GOT3 (cell line): ENCODE measurements at places on chromosomes 7 and 10.

GRCh38 chr7:70426249-70426880 lies 705.6 kb upstream of the GALNT17 start:
- no peak for DNase-seq

DNA sequence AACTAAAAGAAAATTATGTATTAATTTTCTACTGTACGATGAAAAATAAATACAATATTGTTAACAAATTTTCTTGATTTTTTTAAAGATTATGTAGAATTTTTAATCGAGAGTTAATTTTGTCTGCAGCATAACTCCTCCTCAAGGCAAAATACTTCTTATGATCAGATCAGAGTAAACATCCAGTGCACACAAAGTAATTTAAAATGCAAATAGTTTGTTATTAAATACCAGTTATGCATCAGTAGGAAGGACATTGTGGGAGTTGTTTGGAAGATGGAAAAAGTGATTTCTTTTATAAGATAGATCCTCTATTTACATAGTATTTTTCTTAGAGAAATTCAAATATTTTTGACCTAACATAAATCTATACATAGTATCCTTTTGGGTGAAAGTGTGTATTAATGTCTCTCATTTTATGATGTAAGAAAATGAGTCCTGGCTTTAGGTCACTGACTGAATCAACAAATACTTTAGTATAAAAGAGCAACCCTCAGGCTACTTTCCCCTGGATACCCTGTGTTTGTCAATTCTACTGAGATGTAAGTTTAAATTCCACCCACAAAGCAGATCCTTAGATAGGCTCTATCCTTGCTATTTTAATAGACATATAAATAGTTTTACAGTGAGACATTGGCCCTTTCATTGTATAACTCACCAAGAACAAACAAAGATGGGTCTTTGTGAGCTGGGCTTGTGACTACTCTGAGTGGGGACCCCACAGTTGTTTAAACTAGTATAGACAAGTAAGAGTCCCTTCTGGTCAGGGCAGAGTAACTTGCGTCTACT lies 1133.7 kb downstream of the GATA3 start:
- no peak for DNase-seq

DNA sequence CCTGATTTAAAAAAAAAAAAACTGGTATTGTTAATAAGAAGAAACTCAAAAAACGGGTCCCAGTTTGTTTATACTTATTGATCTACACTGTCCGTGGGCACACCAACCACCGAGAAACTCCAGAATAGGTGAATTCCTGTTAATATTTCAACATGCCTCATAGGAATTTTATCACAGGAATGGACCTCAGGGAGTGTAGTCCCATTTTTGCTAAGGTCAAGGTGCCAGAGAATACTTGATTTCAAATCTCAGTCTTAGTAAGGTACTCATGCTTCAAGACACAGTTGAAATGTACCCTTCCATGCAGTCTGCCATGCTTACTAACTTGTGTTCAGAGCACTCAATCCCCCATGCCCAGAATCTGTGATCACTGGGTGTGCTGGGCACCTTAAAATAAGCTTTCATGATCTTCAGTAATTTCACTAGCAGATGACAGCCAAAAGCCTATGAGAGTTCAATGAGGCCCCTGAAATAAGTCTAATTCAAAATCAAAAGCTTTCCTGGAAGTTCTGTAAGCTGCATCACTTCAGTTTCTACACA lies 385.7 kb downstream of the TNS3 start:
- no peak for DNase-seq

- no peak for DNase-seq
These were observed 147.1 kb upstream of the GHITM start for GRCh38 chr10:83991986-83992753.

DNA sequence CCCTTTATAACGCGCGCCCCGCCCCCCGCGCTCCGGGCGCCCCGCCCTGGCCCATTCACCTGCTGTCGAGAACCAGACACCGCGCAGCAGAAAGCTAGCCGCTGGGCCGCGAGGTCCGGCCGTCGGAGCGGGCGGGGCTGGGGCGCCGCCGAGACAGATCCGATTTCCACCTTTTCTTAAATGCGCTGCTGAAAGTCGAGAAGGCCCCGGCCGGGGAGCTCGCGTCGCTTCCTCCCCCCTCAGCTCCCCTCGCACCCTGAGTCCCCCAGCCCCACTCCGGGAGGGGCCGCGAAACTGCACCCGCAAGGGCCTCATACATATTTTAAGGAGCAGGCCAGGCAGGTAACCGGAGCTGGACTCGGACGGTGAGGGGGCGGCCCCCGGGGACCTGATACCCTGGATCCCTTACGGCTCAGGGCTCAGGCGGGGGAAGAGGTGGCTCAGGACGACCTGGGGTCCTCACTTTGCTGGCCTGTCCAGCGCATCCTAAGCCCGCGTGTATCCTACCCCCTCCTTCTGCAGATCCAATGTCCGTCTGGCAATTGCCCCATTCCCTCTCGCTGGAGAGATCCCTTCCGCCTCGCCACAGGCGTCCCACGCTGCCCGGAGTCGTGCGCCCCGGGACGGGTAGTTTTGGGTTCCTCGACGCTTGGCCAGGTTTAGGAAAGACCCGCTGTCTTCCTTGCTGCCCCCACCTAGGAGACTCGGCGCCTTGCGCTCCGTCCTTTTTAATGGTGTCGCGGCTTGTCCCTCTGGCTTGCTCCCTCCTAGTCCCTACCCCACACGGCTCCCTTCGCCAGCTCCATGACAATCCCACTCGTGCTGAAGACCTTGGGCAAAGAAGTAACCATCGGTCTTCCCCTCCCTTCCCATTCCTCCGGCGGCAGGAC lies 170.6 kb downstream of the UBE2H start:
- no peak for DNase-seq

DNA sequence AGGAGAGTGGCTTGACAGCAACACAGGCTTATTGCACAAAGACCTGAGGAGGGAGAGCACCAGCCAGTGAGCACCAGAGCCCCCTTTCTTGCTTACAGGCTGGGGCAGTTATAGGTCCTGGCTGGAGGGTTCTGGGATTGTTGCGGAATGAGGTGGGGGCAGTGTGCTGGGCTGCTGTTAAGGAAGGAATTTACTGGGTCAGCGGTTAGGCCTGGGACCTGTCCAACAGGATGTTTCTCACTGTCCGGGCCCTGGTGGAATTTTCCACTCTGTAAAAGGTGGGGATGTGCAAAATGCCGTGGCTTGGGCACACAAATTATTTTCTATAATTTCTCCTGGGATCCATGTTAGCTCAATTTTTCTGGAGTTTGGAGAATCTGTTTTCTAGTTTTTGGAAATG lies 757.3 kb downstream of the TYW1 start:
- DNase-seq: no peak

- DNase-seq: no peak
These were observed 837.7 kb upstream of the AUTS2 start for GRCh38 chr7:68760556-68760955.

DNA sequence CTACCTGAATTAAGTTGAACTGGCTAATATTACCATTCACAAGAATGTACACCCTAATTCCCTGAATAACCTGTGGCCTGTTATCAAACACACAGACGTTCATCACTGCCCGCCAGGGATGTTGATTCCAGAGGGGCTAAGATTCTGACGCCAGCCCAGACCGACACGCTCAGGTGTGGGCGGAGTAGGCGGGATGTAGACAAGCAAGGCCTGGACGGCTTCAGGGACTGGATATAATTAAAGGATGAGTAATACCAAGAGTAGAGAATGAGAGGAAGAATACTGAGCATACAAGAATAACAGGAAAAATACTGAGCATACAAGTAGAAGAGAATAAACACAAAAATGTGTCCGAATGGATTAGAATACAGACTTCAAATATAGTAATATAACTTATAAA lies 29.0 kb downstream of the CUBN start:
- DNase-seq: no peak

DNA sequence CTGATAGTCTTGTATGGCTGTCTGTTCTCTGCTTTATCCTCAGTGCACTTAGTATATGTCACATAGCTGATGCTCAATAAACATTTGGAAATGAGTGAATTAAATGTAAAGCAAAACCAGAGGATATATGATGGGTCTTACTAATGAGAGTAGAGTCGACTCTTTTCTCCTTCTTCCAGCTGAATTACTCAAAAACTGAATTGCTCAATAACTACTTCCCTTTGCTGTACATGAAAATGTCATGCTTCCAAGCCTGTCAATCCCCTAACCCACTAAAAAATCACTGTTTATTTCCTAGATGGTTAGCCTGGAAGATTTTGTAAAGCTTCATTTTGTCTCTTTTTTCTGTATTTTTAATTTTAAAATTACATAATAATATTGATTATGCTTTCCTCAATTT lies 88.0 kb downstream of the OR13A1 start:
- no peak for DNase-seq

- DNase-seq: no peak
These were observed 12.7 kb downstream of the YWHAG start for GRCh38 chr7:76346097-76346496.

DNA sequence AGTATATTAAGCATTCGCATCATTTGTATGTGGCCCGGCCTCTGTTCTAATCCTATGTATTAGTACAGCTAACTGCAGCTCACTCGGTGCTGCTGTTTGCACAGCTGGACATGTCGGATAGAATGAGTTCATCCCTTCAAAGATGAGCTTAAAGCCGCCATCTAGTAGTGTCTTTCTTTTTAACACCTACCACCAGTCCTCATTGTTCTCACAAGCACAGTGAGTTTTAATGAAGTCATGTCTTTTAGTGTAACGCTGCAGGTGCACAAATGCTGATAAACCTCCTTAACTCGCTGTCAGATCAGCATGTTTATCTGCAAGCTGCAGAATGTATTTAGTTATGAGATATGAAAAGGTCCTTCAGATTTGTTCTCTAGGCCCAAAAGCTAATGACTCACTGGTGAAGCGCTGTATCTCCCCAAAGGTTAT lies 247.5 kb downstream of the MTERF1 start:
- no peak for DNase-seq

GRCh38 chr10:44757551-44758205 lies 153.5 kb upstream of the TMEM72 start:
- DNase-seq: no peak
